ENCODE measurements at places on chromosomes 5 and 9.

DNA sequence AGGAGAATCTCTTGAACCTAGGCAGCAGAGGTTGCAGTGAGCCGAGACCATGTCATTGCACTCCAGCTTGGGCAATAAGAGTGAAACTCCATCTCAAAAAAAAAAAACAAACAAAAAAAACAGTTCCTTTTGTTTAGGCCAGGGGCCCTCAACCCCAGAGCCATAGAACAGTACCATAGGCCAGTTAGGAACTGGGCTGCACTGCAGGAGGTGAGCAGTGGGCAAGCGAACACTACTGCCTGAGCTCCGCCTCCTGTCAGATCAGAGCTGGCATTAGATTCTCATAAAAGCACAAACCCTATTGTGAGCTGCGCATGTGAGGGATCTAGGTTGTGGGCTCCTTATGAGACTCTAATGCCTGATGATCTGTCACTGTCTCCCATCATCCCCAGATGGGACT is 49.1 kb upstream of the SUB1 start:
- no peak for DNase-seq

DNA sequence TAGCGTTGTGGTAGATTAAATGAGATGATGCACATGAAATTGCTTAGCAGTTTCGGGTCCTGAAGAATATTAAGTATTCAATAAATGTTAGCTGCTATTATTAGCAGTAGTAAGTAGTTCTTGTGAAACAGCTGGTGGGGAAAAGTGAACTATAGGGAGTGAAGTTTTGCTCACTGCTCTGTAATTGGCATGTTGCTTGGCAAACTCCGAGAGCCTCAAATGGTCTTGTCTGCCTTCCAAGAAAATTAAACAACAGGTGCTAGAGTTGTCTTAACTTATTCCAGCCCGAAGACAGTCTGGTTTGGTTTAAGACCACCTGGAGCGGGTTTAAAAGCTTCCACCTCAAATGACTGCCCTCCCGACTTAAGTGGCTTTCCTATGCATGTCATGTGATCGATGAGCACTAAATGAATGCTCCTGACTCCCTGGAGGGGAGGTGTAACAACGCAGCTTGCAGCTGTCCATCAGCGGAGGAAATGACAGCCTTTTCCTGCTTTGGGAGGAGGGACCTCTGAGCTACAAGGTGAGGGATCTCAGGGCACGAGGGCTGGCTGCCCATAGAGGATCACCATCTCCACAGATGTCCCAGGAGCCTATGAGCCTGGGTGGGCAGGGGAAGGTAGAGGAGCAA is 202.9 kb upstream of the PANK3 start:
- no peak for DNase-seq

GRCh38 chr9:16139774-16140173 is 586.9 kb downstream of the CCDC171 start:
- DNase-seq, result no peak

- DNase-seq, result peak; percentile 66
Observed at GRCh38 chr5:174309131-174309795, 263.8 kb downstream of the NSG2 start.

DNA sequence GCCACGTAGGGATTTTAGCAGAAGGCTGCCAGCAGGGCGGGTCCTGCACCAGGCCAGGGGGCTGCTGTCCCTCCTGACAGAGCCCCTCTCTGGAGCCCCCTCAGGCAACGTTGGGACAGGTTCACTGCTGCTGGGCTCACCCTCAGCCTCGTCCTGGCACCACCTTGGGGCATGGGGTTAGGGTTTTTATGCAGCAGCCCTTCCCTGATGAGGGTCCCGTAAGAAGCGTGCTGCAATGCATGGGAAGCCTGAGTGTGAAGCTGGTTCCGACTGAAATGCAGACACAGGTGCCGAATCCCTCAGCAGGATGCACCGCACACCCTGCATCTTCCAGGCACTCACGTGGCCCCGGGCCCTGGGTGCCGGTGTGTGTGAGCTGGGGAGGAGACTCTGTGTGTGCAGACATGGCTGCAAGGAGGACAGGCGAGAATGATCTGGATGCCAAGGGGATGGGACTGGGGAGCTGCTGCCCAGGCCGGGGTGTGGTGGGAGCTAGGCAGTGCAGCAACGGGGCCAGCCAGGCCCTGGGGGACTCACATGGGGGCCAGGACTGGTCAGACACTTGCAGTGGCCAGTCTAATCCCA is 27.1 kb downstream of the ZDHHC11B start:
- DNase-seq, result peak; percentile 74

GRCh38 chr5:18745988-18746615 is 1111.8 kb downstream of the TAF11L14 start:
- DNase-seq, result no peak

GRCh38 chr5:6392561-6392960 is 14.2 kb upstream of the MED10 start:
- peak; percentile 27 for DNase-seq

- no peak for DNase-seq
Observed at GRCh38 chr9:77648234-77649108, at the start of gene GNA14. TSS of gene GNA14 (minus strand) at chr9:77648322. CDS start at chr9:77647793, 529 bp downstream.

DNA sequence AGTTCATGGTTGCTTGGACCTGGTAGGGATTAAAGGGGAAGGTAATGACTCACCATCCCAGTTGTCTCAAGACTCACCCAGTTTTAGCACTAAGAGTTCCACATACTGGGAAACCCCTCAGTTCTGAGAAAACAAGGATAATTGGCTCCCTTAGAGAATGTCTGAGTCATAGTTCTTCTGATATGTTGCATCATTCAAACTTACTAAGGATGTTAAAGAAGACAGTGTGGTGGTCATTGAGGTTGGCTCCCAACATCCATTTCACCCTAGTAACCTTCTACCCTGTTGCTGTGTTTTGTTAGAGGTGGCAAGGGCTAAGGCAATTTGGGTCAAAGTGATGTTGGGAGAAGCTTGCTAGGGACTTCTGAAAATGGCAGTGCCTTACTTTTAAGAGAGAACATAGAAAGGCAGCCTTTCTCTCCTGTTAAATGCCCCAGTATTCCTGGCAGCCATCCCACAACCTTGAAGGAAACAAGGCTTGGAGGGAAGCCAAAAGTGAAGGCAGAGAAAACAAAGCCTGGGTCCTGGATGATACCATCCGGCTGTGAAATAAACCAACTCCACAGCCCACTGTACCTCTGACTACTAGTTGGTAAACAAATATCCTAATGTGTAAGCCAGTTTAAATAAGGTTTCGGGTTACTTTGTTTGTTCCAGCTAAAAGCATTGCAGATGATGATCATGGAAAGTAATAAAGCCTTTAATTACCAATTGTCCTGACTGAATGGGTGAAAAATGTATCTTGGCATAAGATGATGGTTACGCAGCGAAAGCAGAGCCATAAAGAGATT is 80.4 kb upstream of the ADAMTSL1 start:
- no peak for DNase-seq

- no peak for DNase-seq
Observed at GRCh38 chr5:171813813-171814490, 28.3 kb downstream of the SMIM23 start.

GRCh38 chr9:16401701-16402100 is 468.8 kb downstream of the BNC2 start:
- DNase-seq, result no peak

- DNase-seq, result no peak
Observed at GRCh38 chr5:88836195-88836838, 46.7 kb downstream of the MEF2C start.

DNA sequence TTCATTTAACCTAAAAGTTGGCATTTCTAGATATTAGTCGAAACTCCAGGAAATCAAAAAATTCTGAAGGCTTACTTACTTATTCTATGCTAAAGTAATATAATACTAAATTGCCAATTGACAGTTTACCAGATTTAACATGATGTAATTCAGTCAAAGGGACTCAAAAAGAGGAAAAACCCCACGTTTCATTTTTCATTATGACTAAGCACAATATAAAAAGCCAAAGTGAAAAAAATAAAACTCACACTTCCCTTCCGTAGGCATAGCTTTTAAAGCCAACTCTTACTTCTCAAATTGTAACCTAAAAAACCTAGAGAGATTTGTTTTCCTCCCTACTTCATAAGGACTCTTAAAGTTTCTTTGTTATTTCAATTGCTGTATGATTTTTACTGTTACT is 146.6 kb downstream of the RAPGEF6 start:
- DNase-seq, result no peak

DNA sequence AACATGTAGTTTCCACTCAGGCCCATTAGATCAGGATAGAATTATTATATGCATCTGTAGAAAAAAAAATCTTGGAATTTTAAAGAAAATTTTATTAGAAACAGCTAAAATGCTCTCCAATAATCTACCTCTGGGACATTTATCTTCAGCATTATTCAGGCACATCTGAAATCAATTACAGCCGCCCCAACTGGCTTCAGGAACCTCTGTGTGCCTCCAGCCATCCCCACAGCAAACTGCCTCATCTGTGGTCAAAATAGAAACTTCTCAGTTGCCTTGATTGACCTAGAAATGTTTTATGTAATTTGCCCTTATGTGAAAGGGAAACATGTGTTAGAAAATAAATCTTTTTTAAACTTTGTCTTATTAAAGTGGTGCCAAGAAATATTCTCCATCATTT is 120.1 kb upstream of the LPAR1 start:
- DNase-seq, result no peak

- DNase-seq, result no peak
Observed at GRCh38 chr5:62627901-62628300, 49.3 kb downstream of the LRRC70 start.

DNA sequence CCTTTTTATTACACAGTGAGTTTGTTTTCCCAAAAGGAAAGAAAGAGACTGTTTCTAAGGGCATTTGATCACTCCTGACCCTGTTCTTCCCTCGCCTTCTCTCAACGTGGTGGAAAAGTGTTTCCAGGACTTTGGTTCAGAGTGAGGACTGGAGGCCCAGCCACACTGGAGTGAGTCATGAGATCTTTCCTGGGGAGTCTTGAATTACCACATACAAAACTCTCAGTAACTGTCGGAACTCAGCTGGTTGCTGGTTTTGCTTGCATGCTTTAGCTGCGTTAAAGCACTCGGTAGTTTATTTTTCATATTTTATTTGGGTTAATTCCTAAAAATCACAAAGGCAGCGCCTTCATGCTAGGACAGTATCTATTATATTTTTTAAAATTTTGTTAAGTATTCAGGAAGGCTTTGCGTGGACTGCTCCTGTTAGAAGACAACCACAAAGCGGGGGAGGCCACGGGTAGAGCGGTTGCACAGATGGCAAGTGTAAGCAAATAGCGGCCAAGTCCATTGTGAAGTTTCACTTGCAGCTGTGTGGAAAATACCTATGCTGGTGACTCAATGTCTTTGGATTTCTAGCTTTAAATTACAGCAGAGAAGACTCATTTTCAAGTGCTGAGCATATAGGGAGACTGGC is 77.7 kb downstream of the ARSB start:
- no peak for DNase-seq

- no peak for DNase-seq
Observed at GRCh38 chr5:33258553-33258952, 182.2 kb upstream of the TARS1 start.

GRCh38 chr5:180208435-180209081 is 453 bp downstream of the RASGEF1C start:
- peak; percentile 71 for DNase-seq

DNA sequence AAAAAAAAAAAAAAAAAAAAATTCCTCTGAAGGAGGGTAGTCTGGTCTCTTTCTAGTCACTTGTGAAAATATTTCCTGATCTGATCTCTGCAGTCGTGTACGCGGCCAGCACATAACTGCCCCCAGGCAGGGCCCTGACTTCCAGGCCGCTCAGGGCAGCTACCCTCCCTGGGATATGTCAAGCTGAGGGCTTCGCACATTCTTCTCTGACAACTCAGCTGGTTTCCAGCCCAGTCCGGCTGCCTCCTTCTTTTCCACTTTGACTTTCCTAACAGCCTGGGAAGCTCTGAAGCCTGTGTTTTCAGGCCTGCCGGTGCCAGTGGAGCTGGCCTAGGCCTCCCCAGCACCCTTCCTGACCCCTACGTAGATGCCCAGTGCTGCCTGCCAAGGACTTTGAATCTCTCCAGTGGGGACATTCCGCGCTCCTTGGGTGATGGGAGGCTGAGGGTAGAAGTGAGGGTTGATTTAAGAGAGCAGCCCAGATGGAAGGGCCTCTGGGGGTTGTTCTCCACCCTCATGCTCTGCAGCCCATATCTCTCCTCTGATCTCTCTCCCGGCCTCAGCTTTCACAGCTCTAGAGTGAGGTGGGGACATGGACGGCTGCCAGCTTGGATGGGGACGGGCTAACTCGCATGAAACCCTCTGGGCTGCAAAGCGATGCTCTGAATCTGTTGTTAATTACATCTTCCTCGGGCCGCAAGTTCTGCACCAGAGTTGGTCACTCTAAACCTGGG is 20.7 kb downstream of the COL5A1 start:
- no peak for DNase-seq

GRCh38 chr5:141825241-141825671 is 53.0 kb downstream of the PCDH1 start:
- no peak for DNase-seq

DNA sequence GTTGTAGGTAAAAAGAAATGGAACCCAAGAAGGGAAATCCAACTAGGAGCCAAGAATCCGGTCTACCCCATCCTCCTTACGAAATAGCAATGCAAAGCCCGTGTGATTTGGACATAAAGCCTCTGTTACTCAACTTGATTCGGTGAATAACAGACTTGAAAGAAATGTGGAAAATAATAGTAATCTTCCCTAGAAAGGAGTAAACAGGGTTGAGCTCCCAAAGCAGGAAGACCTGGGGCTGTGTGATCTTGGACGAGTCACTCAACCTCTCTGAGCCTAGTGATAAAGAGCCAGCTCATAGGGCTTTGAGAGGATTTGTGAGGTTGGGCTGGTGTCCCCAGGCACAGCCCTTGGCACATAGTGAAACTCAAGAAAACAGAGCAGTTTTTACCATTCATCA is 42.7 kb upstream of the IL17B start:
- no peak for DNase-seq

- no peak for DNase-seq
Observed at GRCh38 chr9:85199866-85200495, 530.5 kb downstream of the NTRK2 start.

- DNase-seq, result peak; percentile 51
Observed at GRCh38 chr5:178460174-178460573, 130.0 kb downstream of the COL23A1 start.

GRCh38 chr5:42634575-42634974 is 122.0 kb upstream of the CCDC152 start:
- DNase-seq, result no peak

DNA sequence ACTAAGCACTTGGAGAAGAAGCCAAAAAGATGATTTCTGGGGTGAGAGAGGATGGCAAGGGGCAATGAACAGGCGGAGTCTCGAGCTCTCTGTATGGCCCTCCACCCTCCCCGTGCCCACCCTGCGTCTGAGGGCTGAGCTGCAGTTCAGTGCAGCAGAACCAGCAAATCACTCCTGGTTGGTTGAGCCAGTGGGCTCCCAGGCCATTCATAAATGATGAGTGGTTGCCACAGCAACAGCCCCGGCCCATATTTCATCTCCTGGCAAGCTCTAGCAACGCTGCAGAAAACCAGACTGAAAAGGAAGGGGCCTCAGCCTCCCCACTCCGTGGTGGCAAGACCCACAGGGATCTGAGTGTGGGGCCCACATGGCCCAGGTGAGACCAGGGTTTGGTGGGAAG is 93.8 kb upstream of the PPP1R26 start:
- DNase-seq, result no peak

Data from type B pancreatic cell (in vitro differentiated cells).